ENCODE measurements at places on chromosomes 12 and 14.

DNA sequence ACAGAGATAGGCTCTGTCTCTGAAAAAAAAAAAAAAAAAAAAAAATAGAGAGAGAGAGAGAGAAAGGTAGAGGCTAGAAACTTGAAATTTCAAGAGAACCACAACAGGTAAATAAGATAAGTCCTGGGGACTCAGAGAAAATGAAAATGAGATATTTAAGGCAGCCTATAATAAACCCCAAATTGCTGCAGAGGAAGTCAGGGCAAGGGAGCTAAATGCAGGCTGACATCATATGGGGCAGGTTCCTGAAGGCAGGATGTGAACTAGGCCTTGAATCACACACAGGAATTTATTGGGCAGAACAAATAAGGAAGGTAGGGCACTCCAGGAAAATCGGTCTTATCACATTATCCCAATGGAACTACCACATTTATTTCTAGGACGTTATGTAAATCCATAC, 54.9 kb upstream of the NUDT4 start:
- no peak for DNase-seq

DNA sequence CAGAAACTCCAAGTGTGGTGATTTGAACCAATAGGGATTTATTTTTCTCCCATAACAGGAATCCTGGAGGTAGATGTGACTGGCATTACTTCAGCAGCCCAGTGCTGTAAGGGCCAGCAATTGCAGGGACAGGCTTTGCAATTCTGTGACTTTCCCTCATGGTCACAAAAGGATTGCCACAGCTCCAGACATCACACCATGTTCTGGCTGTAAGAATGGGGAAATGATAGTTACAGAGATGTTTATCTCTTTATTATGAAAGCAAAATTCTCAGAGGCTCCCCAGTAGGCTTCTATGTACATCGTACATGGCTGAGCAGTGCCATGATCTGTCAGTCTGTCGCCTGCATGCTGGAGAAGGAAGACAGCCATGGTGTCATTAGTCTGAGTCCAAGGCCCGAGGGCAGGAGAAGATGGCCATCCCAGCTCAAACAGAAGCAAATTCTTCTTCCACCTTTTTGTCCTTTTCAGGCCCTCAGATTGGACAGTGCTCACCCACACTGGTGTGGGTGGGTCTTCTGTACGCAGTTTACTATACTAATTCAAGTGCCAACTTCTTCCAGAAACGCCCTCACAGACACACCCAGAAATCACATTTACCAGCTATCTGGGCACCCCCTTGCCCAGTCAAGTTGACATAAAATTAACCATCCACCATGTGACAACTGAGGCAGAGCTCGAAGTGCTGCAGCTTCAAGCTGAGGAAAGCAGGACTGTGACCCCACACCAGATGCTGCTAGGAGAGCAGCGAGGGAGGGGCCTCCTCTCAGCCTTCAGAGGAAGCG, 17.2 kb downstream of the ZBTB42 start:
- DNase-seq = no peak

DNA sequence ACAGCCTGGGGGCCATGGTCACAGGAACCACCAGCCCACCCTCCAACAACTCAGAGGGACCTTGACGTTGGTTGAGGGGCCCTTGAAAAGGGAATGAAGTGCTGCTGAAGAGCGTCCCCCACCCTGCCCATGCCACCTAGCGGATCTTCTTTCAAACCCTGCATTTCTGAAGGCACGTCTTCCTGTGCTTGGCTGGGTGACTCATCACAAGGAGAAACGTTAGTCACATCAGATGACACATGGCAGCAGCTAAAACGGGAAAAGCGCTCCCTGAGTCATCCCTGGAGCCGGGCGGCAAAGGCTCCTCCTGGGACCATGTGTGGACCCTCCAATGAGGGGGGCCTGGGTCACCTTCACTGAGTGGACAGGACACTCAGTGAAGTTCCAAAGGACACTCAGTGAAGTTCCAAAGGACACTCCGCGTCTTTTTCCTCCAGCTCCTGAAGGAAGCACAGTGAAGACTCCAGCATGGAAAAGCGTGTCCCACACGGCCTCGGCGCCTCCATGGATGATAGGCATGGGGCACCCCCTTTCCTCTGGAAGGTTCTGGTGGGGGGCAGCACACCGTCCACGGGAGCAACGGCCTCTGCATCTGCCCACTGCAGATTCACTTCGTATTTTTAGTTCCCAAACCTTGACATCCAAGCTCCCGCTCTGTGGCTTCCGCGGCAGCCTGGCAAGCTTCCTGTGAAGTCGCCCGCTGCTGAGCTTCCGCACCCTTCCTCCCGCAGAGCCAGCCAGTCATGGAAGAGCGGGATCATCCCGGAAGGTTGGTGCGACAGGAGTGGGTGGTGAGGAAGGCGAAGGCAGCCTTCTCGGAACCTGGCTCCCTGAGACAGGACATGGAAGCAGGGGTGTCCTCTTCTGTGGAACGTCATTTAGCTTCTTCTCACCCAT, 383.4 kb downstream of the VRK1 start:
- no peak for DNase-seq

DNA sequence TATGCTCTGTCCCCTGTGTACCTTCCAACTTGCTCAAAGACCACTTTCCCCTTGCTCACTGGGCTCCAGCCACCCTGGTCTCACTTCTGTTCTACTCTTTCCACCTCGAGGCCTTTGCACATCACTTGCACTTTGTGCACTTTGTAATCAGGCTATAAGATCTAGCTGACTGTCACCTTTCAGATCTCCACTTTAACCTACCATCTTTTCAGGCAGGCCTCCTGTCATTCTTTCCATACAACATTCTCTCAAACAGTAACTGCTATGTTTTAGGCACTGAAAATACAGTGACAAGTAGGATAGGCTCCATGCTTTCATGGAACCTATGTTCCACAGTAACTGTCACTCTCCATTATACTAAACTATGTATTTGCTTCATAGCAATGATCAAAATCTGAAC, 14.0 kb downstream of the CPM start:
- no peak for DNase-seq

GRCh38 chr12:109573914-109574244, 285 bp downstream of the MVK start:
- no peak for DNase-seq

- DNase-seq = no peak
Observed at GRCh38 chr14:36105401-36105800, 71.1 kb downstream of the PTCSC3 start.

- no peak for DNase-seq
Observed at GRCh38 chr12:104372721-104373335, 69.3 kb downstream of the EID3 start.

- no peak for DNase-seq
Observed at GRCh38 chr14:56122301-56122700, 4.1 kb downstream of the PELI2 start.

- no peak for DNase-seq
Observed at GRCh38 chr14:99636487-99636886, 8.4 kb upstream of the HHIPL1 start.

DNA sequence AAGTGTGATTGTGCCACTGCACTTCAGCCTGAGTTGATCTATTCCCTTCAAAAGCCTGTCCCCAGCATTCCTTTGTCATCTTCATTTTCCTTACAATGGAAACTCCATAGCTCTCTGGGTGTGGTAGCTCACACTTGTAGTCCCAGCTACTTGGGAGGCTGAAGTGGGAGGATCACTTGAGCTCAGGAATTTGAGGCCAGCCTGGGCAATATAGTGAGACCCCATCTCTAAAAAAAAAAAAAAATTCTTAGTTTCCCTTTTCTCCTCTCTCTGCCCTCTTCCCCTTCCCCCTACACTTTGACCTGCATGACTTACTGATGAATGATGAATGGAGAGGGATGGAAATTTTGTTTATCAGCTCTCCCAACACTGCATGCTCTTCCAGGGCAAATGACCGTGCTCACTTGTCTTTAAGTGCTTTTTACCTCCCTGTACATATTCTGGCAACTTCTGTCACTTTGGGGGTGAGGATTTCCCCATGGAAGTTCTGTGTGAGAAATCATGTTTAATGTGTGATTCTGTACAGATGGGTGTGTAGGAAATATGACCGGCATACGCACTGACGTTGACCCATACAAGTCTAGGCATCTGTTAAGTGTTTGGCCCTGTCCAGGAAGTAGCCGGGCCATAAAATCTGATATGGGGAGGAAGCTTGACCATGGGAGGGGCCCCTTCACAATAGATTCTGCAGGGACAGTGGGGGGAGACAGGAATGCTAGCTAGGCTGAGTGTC, 65.4 kb downstream of the ZFP36L1 start:
- DNase-seq = no peak

DNA sequence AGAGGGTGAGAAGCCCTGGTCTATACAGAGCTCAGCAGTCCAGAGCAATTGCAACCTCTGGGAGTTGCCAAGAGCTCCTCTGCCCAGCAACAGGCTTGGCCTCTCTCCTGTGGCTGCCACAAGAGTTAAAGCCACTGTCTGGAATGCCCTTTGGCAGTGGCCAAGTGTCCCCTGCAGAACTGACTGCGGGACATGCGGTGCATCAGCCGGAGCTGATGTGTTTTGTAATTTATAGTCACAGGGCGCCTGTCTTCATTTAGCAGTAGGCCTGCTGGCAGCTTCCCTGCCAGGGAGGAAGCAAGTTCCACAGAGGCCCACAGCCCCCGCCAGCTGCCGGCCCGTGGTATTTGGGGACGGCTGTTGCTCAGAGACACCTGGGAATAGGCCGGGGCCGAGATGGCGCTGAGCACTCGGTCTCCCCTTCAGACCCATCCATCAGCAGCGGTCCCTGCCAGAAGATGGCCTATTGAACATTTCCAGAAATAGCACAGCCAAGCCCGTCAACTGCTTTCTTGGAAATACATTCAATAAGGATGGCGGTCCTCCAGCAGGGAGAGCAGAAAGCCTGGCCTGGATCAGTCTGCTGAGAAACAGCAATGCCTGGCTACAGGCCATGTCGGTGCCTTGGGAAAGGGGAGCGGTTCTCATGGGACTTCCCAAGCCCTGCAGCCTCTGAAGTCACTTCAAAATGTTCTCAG, 217.4 kb downstream of the CRADD start:
- no peak for DNase-seq

DNA sequence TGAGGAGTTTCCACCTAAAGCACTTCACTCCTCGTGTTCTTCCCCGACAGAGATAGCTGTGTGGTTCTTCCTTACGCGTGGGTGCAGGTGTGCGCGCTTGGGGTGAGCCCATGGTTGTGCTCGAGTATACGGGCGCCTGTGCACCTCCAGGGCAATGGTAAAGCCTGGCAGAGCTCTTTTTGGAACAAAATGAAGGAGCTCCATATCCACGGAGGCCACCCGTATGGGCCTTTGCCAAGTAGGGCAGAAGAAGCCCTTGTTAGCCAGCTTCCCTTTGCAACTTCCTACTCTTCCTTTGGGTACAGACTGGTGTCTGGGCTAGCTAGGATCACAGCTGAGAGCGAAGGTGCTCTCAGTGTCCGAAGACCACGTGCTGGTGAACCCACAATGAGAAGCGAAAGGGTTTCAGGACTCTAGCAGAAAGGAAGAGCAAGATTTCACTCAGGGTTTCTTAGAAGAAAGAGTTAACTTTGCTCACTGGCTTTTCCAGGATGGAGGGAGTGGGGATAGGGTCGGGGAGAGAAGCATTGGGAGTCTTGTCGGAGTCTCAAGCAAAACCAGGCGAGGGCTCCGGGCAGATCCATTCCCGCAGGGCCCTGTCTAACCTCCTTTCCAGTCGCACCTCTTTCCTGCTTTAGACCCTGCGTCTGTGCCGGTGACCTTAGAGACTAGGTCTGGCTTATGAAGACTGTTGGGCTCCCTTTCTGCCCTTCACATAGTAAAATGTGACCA, 960 bp upstream of the LRFN5 start:
- DNase-seq = no peak

GRCh38 chr14:94173471-94173884, 644 bp upstream of the PPP4R4 start:
- no peak for DNase-seq

GRCh38 chr12:114846771-114847170, 162.8 kb upstream of the TBX3 start:
- no peak for DNase-seq

- no peak for DNase-seq
Observed at GRCh38 chr14:65348137-65348536, 64.4 kb upstream of the FUT8 start.

GRCh38 chr12:85029456-85029855, 6.6 kb downstream of the TSPAN19 start:
- no peak for DNase-seq
